GDM1 (cell line): ENCODE measurements at places on chromosomes 11 and 22.

GRCh38 chr11:93820847-93821246 lies 29.6 kb downstream of the VSTM5 start:
- DNase-seq, result no peak

GRCh38 chr22:41888627-41889200 lies 26.2 kb downstream of the SHISA8 start:
- DNase-seq, result no peak

GRCh38 chr11:43845816-43846215 lies 34.8 kb upstream of the ALKBH3 start:
- no peak for DNase-seq

DNA sequence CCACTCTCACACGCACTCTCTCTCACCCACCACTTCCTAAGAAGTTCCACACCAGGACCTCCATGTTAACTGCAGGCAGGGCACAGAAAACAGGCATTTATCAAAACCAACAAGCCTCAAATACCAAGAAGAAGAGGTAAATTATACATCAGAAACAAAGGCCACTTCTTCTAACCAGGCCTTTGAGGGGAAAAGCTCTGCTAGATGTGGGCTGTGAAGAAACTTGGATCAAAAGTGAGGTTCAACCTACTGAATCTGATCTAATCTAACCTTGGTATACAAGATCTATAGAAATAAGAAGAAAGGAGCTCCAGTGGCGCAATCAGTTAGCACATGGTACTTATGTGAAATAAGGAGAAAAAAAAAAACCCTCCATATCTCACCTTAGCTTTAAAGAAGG lies 91.9 kb downstream of the FAM168A start:
- no peak for DNase-seq

- no peak for DNase-seq
Measured at GRCh38 chr22:29071261-29072045, 1.4 kb upstream of the KREMEN1 start.

DNA sequence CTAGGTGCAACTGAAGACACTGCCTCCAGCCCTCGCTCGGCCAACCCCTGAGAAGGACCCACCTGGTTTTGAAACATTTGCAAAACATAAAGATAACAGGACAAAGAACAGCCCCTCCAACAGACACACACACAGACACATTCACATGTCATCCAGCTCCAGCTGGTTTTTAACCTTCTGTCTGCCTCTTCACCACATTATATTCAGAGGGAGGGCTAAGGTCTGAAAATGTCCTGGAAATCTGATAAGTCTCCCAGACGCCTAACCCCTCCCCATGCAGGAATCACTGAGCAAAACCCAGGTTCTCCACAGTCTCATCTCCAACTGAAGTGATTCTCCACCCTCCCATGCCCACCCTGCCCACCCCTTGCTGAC lies 29.4 kb downstream of the PACSIN2 start:
- no peak for DNase-seq

DNA sequence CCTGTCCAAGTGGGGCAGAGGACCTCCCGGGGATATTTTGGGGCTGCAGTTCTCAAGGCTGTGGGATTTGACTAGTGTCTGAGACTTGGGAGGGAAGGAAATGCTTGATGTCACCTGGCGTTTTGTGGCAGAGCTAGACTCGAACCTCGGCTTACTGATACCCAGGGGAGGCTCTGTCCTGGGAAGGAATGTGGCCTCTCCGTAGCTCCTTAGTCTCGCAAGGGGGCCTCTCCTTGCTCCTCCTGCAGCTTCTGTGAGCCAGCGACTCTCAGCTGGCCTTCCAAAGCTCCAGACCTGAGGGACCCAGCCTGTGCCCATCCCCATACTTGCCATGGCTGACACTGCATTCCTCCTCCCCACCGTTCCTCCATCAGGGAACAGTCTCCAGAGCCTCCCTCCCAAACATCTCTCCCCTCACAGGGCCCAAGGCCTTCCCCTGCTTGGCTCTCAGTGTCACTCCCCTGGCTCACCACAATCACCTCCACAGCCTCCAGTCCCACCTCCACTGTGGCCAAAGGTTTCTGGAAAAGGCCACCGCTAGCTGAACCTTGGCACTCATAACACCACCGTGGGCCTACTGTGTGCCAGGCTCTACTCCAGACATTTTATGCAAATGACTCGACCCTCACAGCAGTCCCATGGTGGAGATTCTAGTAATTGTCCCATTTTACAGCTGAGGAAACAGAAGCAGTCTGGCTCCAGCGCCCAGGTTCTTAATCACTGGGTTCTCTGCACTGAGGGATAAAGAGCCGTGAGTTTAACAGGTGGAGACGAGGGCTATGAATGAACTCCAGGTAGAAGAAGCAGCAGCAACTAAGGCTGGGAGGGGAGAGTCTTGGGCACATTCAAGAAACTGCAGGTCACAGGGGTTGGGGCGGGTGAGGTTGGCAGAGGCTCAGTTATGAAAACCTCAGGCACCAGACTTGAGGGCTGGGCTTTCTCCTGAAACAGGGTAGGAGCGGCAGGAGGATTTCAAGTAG lies 12.1 kb downstream of the P2RY2 start:
- DNase-seq, result no peak

DNA sequence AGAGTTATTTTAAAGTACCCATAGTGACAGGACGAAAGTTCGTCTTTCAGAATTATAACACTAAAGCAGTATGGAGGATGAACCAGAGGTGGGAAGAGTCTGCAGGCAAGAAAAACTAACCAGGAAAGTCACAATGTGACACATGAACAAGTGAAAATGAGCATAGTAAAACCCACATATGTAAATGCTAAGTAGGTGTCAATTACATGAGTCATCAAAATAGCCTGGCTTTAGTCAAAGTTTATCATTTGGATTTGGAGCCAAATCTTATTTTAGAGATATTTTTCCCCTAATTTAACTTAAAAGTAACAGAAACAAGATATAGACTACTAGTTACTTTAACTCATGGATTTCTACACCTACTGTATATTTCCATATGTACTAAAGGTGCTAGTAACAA lies 159.8 kb downstream of the GRIA4 start:
- DNase-seq, result no peak

DNA sequence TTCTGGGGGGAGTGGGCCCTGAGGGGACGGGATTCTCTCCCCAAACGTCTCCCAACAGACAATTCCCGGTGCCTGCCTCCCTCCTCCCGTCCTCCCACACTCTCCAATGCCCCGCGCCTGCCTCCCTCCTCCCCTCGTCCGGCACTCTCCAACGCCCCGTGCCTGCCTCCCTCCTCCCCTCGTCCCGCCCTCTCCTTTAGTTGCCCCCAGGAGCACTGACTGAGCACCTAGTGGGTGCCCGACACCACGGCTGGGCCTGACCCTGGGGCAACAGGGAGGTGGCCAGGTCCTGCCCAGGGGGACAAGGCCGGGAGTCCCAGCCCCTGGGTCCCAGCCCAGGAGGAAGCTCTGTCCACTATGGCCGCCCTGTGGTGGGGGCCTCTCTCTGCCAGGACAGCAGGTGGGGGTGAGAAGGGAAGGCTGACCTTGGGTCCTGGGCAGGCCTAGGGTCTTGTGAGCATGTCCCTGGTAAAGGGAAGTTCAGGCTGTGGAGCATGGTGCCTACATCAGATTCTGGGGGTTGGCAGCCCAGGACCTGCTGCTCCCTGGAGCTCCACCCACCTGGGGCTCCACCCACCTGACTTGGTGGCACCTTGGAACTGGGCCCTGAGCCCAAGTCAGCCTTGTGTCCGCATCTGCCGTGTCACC lies 942.3 kb downstream of the BRD1 start:
- DNase-seq, result no peak

- DNase-seq, result no peak
Measured at GRCh38 chr11:128949791-128950454, 7.3 kb upstream of the TP53AIP1 start.
